Activated CD8-positive, alpha-beta memory T cell treated with anti-CD3 and anti-CD28 coated beads, Interleukin-2, amount 50 U/mL, for 4 hours (primary cell): ENCODE measurements at places on chromosomes 1 and 21.

GRCh38 chr1:209249280-209249670, 334.2 kb upstream of the CAMK1G start:
- no peak for DNase-seq

- no peak for DNase-seq
These were observed 33.5 kb upstream of the TARBP1 start for GRCh38 chr1:234512451-234512861.

DNA sequence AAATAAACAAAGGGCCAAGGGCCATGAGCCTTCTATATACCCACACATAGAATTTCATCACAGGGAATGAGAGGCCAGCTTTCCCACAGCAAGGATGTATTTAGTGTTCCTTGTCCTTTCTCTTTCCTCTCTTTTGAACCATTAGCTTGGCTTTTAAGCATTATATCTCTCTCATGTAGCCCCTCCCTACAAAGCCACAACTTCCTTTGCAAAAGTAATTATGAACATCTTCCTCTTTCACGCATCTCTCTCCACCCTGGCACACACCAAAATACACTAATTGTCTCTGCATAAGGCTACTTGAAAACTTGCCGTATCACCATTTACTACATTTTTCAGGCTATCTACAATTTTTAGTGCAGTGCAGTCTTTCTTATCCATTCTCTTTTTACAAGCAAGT, 1.9 kb upstream of the AK5 start:
- no peak for DNase-seq

GRCh38 chr1:57066980-57067610, 101.3 kb upstream of the C8B start:
- no peak for DNase-seq

GRCh38 chr1:20903437-20903836, 116.3 kb upstream of the HP1BP3 start:
- DNase-seq: no peak

GRCh38 chr1:60747353-60747752, 335.0 kb upstream of the NFIA start:
- no peak for DNase-seq

DNA sequence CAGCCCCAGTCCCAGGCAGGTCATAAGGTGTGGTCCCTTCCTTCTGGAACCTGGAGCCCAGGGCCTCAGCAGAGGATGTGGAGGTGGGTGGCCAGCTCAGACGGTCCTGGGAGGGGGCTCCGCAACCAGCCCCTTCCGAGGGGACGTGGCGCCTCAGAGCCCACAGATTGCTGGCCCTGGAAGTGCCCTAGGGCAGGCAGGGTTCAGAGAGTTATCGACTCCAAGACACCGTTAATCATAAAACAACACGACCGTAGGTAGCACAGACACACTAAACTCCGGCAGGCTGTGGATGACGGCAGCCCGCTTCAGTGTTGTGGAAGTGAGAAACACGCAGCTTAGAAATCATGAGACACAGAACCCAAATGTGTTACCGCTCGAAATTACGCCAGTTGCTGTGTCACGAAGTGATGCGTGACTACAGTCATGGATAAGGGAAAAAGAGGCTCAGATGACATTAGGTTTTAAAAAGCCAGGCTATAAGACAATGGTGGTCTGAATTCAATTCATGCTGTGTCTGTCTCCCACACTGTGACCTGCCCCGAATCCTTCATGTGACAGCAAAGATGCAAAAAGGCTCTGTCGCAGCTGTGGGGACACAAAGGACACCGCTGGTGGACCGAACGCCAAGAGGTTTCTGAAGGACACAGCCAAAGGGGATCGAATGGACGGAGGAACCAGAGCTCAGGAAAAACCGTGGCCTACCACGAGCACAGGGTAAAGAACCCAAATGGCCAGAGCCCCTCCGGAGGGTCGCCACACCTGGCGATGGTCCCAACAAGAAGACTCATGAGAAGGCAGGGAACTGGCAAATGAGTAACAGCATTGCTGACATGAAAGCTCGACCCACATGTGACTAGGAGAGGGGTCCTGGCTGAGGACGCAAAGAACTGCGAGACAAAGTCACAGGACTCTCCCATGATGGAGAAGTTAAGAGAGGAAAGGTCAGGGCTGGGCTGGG, 1.7 kb upstream of the SUMO3 start:
- no peak for DNase-seq

- no peak for DNase-seq
These were observed 7.0 kb upstream of the HEYL start for GRCh38 chr1:39646232-39647081.

- DNase-seq: no peak
These were observed 139.9 kb upstream of the B3GALT2 start for GRCh38 chr1:193326296-193326695.

- no peak for DNase-seq
These were observed 42.3 kb upstream of the SLC6A9 start for GRCh38 chr1:44073528-44073927.

DNA sequence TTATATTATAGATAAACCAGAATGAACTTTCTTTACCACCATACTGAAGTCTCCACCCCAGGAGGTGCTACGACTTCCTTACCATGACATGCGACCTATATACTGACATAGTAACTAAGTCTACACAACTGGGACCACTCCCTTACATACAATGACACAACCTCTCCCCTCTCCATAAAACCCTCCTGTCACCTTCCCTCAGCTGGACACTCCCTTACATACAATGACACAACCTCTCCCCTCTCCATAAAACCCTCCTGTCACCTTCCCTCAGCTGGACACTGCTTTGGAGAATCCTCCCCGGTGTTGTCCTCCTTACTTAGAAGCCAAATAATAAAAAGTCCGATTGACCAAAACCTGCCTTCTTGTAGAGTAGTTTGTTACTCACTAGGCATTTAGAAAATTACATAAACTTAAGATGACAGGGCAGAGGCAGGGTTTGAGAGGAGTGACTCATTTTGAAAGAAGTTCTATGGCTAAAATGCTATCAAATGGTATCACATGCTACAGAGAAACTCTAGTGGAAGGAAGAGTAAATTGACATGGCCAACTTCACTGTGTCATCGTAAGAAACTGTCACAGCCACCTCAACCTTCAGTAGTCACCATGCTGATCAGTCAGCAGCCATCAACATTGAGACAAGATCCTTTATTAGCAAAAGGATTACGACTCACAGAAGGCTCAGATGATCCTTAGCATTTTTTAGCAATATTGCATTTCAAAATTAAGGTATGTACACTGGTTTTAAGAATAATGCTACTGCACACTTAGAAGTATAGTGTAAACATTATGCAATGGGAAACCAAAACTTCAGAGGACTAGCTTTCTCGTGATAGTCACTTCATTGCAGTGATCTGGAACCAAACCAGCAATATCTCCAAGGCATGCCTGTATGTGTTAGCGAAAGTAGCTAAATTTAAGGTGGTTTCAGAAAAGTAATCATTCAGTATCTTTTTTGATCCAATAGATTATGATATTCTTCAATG, 56.4 kb downstream of the AHCTF1 start:
- no peak for DNase-seq

GRCh38 chr1:94958081-94958480, 31.2 kb upstream of the CNN3 start:
- DNase-seq: no peak

DNA sequence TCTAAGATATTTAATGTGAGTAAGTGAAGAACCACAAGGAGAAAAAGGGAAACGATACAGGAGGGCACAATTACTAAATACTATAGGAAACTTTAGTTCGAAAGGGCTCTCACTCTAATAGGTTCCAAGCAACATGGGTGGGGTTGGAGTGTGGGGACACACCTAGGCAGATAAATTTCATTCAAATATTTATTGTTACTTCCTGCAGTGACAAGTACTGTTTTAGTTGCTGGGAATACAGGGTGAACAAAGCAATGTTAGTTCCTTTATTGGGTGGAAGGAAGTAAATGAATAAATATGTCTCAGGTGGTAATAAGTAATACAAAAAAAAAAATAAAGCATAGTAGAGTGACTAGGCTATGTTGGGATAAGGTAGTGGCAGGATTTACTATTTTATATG, 73.2 kb upstream of the B3GALT2 start:
- DNase-seq: no peak

DNA sequence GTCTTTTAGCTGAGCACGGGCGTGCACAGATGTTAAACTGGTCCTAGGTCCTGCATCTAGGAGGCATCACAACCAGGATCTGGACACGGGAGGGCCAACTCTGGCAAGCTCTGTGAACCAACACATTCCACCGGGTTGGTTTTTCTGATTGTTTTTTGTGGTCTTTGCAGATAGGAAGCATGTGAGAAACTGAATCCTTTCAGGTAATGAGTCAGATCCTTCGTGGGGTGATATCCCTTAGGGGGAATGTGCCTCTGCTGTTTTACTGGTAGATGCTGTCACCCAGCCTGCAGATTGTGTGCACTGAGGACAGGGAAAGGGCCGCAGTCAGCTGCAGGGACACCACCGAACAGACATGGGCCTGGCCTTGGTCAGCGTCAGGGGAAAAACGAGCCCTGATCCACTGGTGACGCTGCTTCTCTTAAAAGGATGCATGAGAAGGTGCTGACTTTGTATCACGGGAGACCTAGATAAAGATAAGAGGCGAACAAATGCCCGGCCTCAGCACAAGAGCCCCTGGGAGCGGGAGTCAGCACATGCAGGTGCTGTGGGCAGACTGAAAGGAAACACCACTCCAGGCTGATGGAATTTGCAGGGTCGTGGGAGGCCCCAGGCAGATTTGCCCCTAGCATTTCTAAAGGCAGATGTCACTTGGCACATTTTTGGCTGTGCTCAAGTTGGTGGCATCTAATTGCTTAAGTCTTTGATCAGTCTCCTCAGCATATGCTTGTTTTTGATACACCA, 51.1 kb downstream of the DOP1B start:
- DNase-seq: no peak

GRCh38 chr1:174883409-174883808, 116.3 kb upstream of the CACYBP start:
- DNase-seq: no peak

- peak; percentile 88 for DNase-seq
These were observed 18.1 kb downstream of the GPR157 start for GRCh38 chr1:9110669-9111356.

DNA sequence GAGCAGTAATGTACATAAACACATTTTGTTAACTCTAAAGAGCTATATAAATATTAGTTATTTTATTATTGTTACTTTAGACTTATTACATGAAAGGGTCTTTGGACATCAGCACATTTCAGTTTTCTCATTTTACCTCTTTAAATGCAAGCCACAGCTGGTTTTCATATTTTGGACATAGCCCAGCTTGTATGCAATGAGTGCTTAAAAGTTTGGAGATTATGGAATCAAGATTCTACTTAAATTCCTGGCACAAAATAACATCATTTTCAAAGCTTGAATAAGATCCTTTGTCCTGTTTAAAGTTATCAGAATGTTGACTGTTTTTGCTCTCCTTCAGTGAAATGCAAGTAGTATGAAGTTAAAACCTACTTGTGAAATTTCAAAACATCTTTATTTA, 15.5 kb upstream of the LEPR start:
- no peak for DNase-seq

GRCh38 chr1:70504176-70504820, 93.2 kb downstream of the CTH start:
- DNase-seq: no peak

DNA sequence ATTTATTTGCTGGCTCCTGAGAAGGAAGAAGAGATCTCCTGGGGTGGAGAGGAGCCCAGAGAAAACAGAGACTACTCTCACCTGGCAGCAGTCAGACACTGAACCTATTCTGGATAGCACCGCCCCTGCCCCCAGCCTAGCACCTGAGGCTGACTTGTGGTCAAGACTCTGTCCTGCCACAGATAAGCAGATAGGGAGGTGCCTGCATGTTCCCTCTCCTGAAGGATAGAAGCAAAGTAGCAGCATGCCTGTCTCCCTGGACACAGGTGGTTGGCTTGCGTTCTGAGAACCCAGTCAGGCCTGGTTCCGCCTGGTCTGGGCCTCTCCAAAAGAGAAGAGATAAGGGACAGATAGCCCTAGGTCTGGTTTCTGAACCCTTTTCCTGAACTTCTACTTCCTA, 1.3 kb upstream of the EFNA3 start:
- no peak for DNase-seq

DNA sequence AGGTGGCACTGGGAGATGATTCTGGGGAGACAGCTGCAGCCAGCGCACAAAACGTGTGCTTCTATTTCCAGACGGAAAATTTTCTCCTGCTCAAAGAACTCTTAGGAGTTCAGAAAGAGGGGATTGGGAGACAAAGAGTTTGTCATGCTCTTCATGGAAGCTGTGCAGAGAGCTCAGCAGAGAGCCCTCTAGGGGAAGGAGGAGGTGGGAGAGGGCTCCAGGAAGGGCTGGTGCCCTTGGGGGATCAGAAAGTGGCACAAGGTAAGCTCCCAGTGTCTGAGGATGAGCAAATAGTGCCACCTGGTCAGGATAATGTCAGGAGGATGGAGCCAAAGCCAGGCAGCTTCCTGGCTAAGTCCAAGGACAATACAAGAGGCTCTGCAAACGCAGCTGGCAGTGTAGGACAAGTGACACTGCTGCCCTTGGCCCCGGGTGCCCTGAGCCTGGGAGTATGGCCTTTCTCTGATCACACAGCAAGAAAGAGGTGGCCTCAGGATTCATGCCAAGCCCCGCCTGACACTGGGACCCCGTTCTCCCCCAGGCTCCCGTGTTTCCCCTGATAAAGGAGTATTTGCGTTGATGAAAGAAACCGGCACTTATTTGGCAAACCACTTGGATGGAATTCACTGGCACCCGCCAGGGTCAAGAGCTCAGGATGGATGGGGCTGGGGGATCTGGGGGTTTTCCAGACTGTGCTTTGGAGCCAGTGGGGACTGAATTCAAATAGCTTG, 254.0 kb downstream of the PTPRU start:
- no peak for DNase-seq

- DNase-seq: no peak
These were observed 233.3 kb downstream of the BRINP3 start for GRCh38 chr1:190244406-190244805.

DNA sequence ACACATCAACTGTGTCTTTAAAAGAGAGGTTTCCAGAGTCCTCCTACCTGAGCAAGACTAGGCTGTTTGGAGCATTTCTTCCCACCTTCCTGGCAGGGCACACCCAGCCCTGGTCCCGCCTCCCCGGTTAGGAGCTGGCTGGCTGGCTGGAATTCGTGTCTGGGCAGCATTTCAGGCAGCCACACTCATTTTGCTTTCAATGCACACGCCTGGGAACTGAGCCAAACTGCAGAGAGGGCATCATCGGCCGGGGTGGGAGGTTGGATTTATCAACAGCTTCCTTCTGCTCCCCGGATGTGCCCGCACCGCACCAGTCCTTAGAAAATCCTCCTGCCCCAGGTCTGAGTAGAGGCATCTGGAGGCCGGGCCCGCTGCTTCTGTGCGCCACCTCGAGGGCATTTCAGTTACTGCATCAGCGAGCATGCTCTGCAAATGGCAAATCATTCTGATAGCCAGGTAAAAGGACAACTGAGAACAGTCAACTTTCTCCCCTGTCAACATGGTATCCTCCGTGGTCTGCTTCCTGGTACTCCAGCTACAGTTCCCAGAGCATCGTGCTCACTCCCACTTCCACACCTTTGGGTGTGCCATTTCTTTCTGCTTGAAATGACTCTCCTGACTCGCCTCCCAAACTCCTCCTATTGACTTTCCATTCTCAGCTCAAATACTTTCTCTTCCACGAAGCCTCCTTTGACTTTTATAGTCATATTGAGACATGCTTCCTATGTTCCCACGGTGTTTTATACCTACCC, 20.6 kb downstream of the TCEA3 start:
- peak; percentile 85 for DNase-seq
